Activated CD4-positive, alpha-beta T cell treated with anti-CD3 and anti-CD28 coated beads, Interleukin-2, amount 10 ng/mL, durations not matched to agents 7 days and 5 days (primary cell): ENCODE measurements at places on chromosomes 16 and 17. TPM values are rescaled to one million over a fixed set of nuclear protein-coding genes. Genes with fewer than 3 reads are reported as not detected.

DNA sequence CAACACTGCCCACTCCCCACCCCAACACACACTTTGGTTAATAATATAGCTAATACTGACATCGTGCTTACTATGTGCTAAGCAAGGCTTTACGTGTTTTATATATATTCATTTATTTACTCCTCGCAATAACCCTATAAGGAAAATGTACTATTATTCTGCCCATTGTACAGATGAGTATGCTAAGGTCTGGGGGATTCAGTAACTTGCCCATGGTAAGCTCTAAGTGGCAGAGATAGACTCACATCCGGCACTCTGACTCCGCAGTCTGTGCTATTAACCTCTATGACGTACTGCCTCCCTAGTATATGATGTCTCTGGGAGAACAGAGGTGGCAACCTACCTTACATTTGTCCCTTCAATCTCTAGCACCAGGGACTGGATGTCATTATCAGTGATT lies 12.7 kb downstream of the CFAP20 start:
- DNase-seq, result no peak

GRCh38 chr16:51237861-51238378 lies 86.8 kb upstream of the SALL1 start:
- DNase-seq, result no peak

DNA sequence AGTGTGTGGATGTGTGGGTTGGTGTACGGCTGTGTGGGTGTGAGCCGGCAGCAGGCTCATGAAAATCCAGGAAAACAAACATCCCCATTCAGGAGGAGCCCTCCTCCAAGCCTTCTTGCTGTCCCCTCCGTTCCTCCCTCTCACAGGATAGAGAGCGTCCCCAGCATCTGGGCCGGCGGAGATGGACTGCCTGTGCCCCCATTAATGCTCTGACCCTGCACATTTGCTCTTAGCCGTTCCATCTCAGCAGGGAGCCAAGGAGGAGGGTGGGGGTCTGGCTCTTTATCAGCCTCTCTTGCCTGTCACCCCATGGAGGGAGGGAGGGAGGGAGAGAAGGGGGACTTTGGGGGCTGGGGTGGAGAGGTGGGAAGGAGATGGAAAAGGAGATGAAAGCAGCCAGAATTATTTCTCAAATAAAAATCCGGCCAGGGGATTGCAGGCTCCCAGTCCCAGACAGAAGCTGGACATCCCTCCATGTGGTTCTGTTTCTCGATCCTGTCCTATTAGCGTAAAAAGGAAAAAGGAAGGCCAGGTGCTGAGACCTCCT lies 240.0 kb upstream of the ZFHX3 start:
- no peak for DNase-seq

DNA sequence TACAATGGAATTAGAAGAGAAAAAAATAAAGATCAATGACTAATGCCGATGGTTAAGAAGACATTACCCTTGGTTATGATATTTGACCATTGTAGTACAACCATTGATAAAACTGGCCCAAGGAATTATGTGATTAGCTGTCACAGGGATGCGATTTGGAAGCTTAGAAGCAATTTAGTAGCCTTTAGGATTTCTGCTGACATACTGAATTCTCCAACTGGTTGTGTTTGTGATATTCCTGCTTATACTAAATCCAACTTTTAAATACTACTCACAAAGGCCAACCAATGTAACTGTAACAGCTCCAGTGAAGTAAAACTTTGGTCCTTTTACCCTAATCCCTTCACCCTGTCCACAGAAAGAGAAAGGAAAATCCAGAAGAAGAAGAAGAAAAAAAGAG lies 31.4 kb upstream of the ABCA6 start:
- no peak for DNase-seq

GRCh38 chr17:34542700-34543336 lies 36.6 kb upstream of the TMEM132E start:
- peak; percentile 66 for DNase-seq

DNA sequence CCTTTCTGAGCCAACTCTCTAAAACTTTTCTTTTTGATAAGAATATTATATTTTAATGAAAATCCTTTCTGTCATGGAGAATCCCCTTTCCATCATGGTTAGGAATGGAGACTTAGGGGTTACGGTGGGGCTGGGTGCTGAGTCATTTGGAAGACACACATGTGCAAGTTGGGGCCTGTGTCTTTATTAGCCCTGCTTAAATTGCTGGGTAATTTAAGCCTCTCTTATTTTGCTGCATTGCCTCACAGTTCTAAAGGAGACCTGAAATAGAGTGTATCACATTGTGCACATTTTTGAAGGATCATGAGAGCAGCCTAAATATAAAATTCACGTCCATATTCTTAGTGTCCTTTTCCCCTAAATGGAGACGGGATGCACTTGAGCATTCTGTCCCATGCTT lies 61.8 kb upstream of the RBFOX1 start:
- DNase-seq, result no peak

GRCh38 chr16:14682121-14682520 lies 12.0 kb downstream of the PLA2G10 start:
- no peak for DNase-seq

DNA sequence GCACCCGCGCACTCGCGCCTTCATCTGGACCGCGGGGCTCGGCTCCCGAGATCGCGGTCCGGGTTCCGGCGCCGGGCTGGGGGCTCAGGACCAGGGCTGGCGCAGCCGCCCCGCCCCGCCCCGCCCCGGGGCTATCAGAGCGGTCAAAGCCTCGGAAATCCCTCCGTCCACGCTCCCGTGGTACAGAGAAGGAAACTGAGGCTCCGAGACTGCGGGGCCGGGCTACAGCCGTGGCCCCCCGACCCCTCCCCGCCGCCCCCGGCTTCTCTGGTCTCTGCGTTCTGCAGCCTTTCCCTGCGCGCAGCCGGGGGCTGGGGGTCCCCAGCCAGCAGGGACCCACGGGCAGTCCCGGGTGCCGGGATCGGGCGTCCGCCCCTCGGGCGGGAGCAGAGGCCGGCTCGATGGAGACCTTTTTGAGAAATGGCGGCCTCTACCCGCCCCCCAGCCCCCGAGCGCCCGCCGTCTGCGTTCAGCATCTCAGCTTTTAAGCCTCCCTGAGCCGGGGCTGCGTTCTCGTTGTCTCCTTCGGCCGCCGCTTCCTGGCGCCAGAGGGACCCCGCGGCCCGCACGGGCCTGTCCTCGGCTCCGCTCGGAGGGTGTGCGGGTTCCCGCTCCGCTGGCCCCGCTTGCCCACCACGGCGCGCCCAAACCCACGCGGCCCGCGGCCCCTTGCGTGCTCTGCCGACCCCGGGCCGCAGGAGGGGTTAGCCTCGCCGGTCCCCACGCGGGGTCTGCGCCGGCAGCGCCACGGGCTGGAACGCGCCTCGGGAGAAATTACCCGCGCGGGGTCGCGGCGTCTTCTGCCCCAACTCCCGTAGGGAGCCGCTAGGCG lies 1.5 kb upstream of the NPTX1 start:
- DNase-seq, result peak; percentile 48

Gene TP53TG3C
- total RNA-seq, result not detected

Gene GNG13
- not detected for total RNA-seq

Gene LDHD
- not detected for total RNA-seq
